ENCODE measurements at places on chromosomes 5 and 9.

DNA sequence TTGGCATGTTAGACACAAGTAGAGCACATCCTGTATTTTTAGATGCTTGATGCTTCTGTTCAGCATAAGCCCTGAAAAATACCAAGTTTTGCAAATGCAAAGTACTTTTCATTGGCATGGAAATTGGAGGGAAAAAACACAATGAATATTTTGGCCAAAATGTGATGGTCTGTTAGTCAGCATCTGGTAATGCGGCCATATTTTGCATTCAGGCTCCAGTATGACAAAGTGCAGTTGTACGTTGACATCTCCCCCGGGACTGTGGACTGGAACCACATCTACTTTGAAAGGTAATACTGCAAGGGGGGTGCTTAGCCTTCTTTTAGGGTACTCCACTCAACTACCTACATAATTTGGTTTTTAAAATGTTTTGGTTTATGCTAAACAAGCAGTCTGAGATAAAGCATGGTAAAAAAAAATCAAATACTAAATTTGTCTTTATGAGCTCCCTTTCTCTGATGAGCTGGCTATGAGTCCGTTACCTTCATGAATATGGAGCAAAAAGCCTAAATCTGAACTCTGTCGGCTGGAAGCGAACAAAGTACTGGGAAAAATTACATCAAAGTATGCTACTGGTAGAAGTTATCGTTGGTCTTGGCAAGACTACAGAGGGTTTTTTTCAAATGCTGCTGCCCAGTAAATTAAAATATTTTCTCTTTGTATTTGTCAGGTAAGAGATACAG is 297.0 kb downstream of the ARHGEF28 start:
- no peak for DNase-seq

- no peak for DNase-seq
Measured at GRCh38 chr9:37515620-37516258, 30.0 kb downstream of the POLR1E start.

- DNase-seq = no peak
Measured at GRCh38 chr5:147169901-147170300, 64.9 kb upstream of the STK32A start.

DNA sequence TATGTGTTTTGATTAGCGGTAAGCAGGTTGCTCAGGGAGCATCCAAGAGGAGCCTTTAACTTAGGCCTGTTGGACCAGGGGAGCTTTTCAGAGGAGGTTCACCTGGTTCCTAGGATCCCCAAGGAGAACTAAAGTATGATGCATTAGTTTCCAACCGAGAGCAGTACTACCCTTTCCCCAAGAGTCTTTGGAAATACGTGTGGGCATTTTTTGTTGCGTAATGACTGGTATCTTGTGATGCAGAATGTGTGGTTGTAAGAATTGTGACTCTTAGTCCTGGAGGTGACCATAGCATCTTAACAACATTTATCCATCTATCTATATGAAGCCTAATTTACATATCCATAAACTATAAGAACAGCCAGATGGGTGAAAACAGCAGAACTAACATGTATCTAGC is 11.0 kb downstream of the CFAP95 start:
- no peak for DNase-seq

- DNase-seq = no peak
Measured at GRCh38 chr5:120388016-120388781, 75.9 kb upstream of the PRR16 start.

GRCh38 chr9:124809211-124809610 is 32.3 kb downstream of the OLFML2A start:
- no peak for DNase-seq

- no peak for DNase-seq
Measured at GRCh38 chr9:98047002-98047401, 9.5 kb upstream of the NANS start.

GRCh38 chr9:112049811-112050516 is 125.1 kb downstream of the SUSD1 start:
- DNase-seq = no peak

DNA sequence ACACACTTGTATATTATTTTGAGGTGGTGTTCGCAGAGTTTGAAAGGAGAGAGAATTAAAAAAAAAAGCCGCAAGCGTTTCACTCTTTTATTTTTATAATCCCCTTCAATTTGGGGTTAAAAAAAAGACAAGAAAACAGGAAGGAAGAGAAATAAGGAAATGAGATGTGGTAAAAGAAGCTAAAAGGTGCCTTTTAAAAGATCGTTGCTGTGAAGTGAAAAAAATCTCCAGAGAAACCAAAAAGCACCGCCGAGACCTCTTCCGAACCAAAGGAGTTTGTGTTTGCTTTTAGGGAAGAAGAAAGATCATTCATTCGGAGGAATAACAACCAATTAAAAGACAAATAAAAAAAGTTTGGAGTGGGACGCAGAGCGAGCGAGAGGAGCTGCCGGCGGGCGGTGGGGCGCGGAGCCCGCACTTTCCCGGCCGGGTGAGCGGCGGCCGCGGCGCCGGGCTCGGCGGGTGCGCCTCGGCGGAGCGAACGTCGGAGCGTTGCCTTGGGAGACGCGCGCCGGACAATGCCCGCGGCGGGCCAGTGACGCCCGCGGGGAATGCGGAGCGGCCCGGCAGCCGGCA is 355 bp downstream of the TLE4 start:
- DNase-seq = peak; percentile 70

DNA sequence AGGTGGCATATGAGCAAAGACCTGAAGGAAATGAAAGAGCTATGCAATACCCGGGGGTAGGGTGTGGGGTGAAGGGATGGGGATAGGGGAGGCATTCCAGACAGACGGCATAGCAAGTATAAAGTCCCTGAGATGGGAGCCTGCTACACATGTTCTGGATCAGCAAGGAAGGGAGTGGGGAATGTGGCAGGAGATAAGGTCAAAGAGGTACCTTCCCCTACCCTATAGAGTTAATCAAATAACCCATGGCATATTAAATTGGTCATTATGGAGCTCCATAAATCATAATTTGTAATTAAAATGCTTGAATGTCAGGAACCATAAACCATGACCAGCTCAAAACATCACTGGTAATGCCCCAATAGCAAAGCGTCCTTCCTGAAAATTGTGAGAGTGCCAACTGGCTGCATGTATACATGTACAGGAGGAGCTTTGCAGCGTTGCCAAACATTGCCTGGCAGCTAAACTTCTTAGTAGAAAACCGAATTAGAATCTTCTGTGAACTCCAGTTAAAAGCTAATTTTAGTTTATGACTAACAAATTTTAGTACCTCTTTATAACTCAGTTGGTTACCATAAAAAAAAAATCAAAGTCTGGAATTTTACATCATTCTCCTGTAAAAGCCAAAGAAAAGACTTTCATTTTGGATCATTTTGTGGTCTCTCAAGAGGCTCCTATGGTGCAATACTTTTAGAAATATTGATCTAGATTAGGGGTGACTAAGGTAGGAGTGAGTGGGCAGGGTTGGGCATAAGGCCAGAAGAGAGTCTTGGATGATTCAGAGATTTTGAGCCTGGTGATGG is 4.7 kb downstream of the DNAI1 start:
- no peak for DNase-seq

DNA sequence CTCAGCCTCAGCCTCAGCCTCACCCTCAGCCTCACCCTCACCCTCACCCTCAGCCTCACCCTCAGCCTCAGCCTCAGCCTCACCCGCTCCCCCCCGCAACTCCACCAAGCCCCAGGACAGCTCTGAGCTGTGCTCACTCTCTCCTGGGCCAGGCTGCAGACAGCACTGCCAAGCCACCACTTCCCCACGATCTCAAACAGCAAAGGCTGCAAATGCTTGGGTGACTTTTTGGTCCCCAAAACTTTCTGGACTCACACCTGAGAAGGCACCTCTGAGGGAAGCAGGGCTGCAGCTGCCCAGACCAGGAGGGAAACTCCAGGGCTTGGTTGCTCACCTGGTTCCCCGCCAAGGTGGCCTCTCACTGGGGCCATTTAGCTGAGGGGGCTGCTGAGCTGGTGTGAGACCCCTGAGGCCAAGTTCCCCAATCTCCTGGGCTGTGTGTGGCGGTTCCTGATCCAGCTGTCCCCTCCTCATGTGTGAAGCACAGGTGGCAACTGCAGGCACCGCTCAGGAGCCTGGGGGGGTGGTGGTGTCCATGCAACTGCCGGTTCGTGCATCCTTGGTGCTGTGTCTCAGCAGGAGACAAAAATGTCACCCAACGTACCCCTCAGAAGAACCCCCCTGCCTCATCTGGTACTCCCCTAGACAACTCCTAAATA is 17.8 kb downstream of the MRPL36 start:
- no peak for DNase-seq

DNA sequence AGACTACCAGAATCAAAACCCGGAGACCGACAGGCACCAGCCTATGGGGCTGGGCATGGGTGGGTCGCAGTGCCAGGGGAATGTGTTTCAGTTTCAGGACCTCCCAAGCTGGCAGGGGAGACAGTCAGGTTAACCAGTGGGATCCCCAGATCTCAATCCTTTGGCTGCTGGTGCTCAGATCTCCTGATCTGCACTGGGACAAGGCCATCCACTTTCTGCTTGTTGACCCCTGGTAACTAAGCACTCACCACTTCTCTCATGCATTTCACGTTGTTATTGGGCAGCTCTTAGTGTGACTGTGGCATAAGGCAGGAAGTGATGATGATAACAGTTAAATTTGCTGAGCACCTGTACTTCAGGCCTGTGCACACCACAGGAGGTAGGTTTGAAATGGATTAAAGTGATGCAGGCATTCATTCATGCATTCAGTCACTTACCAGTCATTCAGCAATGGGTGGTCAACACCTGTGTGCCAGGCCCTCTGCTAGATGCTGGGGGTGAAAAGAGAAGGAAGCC is 42.1 kb upstream of the STXBP1 start:
- no peak for DNase-seq

- DNase-seq = no peak
Measured at GRCh38 chr5:71949772-71950171, 157.5 kb upstream of the MAP1B start.

- no peak for DNase-seq
Measured at GRCh38 chr9:73154722-73155121, 3.1 kb downstream of the ANXA1 start.

Measured in caudate nucleus (tissue), 63 donors.